ENCODE measurements at places on chromosomes 13 and 19. TPM values are rescaled to one million over a fixed set of nuclear protein-coding genes. Genes with fewer than 3 reads are reported as not detected.

DNA sequence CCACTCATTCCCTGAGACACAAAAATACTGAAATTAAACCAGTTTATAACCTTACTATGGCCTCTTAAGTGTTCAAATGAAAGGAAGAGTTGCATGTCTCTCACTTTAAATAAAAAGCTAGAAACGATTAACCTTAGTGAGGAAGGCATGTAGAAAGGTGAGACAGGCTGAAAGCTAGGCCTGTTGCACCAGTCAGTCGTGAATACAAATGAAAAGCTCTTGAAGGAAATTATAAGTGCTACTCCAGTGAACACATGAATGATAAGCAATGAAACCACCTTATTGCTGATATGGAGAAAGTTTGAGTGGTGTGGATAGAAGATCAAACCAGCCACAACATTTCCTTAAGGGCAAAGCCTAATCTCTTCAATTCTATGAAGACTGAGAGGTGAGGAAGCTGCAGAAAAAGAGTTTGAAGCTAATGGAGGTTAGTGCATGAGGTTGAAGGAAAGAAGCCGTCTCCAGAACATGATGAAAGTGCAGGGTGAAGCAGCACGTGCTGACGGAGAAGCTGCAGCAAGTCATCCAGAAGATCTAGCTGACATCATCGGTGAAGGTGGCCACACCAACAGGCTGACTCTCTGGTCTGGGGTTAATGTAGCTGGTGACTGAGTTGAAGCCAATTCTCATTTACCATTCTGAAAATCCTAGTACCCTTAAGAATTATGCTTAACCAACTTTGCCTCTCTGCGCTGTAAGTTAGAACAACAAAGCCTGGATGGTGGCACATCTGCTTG is 94.5 kb upstream of the TEX29 start:
- H3K27ac ChIP-seq = no peak overlapping the region
- DNase-seq = no peak
- H3K36me3 ChIP-seq = peaks cover 35% of the 10 kb centered on the region
- no peak overlapping the region for H3K4me3 ChIP-seq
- no peaks in the 10 kb centered on the region for H3K27me3 ChIP-seq

GRCh38 chr13:24148414-24149235 is 11.9 kb upstream of the SPATA13 start:
- peak; percentile 91 for DNase-seq
- no peaks in the 10 kb centered on the region for H3K27me3 ChIP-seq
- no peaks in the 10 kb centered on the region for H3K36me3 ChIP-seq
- peaks cover 49% of the 10 kb centered on the region for H3K4me1 ChIP-seq

GRCh38 chr19:2394054-2394441 is 33.3 kb downstream of the TIMM13 start:
- no peak for DNase-seq
- no peak overlapping the region for H3K27ac ChIP-seq
- H3K4me3 ChIP-seq = no peak overlapping the region
- no peaks in the 10 kb centered on the region for H3K36me3 ChIP-seq
- H3K27me3 ChIP-seq = peaks cover 6% of the 10 kb centered on the region

GRCh38 chr13:37390735-37391134 is 207.8 kb downstream of the POSTN start:
- H3K4me3 ChIP-seq = no peak overlapping the region
- H3K27ac ChIP-seq = no peak overlapping the region
- no peaks in the 10 kb centered on the region for H3K36me3 ChIP-seq
- DNase-seq = no peak

DNA sequence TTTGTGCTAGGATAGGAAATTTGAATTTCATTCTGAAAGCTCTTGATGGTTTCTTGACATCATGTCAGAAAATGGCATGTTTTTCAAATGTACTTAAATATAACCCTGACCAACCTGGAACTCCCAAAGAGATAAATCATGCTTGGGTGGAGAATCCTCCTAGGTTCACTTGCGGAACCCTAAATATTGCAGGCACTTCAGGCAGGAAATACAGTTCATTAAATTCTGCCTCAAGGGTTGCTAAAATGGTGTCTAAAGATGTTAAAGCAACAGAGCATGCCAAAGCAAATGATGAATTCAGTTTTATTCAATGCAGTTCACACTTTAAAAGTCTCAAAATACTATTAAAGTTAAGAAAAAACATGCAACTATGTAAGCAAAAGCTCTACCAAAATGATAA is 415.9 kb downstream of the SLITRK6 start:
- H3K4me3 ChIP-seq = no peak overlapping the region
- H3K4me1 ChIP-seq = no peaks in the 10 kb centered on the region
- no peak for DNase-seq

GRCh38 chr13:45812695-45813372 is 38.7 kb downstream of the SIAH3 start:
- H3K27me3 ChIP-seq = no peaks in the 10 kb centered on the region
- no peak overlapping the region for H3K27ac ChIP-seq
- H3K4me1 ChIP-seq = no peaks in the 10 kb centered on the region

DNA sequence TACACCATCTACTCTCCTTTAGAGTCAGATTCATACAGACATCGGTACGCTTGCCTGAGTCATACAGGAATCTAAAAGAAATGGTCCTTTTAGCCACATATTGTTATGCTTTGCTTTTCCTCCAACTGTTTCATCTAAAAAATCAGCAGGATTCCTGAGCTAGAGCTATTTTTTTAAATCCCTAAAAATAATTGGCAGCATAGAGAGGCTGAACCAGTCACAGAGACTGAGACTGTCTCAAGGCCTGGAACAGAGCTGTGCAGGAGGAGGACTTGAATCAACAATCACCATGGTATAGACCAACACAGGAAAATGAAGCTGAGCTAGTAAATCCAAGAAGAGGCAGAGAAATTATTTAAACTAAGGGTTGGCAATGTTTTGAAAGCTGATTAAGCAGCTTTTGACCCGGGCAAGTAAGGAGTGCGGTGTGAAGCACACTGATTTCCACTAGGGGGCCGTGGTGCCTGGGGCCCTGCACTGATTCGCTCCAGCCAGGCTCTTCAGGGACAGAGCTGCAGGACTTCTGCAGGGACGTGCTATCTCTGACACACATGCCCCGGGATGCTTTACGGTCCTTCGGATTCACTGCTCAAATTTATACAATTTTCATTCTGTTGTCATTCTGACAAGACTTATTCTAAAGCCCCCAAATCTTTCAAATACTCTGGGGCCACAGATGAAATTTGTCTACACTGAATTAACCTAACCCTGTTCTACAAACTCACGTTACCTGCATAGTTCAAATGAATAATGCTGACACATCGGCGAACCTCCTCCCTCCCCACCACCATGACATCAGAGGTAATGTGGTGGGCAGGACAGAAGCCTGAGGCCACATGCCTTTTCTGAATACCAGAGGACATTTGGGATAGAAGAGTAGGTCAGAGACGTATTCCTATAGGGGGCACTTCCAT is 87.6 kb upstream of the SLC15A1 start:
- H3K27ac ChIP-seq = no peak overlapping the region
- DNase-seq = peak; percentile 62
- H3K4me1 ChIP-seq = peaks cover 17% of the 10 kb centered on the region
- peaks cover 2% of the 10 kb centered on the region for H3K36me3 ChIP-seq

Gene ZNF525
- total RNA-seq = 3.6 TPM

Gene ATP8B3
- total RNA-seq = not detected

Gene FBXO17
- total RNA-seq = 6.8 TPM

Gene FOSB
- total RNA-seq = 29.8 TPM

Gene PCDH20
- total RNA-seq = 2.2 TPM
